ENCODE measurements at places on chromosomes 3 and 15.
A peak's percentile ranks its signal among the peaks of the same experiment; 100 is the strongest.

GRCh38 chr15:60480149-60480548, 1.2 kb upstream of the ICE2 start:
- DNase-seq, result no peak

DNA sequence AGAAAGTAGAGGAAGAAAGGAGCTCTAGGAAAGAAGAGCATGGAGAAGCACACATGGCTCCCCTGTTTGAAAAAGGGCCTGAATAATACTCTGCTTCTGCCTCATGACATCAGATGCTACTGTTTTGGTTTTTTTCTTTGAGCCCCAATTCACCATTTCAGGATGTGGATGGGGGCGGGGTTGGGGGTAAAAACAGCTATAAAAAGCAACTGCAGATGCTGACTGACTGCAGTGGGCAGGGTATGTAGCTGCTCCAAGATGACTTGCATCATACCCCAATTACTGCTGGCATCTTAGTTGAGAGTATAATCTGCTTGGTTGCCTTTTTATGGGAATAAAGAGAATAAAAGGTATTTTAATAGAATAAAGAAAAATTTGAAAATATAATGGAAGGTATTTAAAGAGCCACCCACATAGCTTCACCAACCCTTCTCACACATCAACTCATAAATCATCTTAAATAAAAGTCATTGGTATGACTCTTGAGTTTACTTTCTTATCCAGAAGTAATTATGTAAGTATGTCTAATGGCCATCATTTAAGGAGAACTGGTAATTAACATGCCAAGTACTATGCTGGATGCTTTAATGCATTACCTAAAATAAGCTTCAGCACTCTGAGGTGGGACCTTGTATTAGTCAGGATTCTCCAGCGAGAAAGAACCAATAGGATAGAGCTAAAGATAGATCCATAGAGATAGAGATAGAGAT, 36.4 kb upstream of the TMEM45A start:
- DNase-seq, result no peak

GRCh38 chr3:197736010-197736490, 654 bp downstream of the RUBCN start:
- DNase-seq, result peak; percentile 31

- no peak for DNase-seq
Observed at GRCh38 chr3:18841422-18842343, 306.6 kb upstream of the KCNH8 start.

GRCh38 chr3:197355713-197356112, 57.3 kb upstream of the DLG1 start:
- DNase-seq, result no peak

DNA sequence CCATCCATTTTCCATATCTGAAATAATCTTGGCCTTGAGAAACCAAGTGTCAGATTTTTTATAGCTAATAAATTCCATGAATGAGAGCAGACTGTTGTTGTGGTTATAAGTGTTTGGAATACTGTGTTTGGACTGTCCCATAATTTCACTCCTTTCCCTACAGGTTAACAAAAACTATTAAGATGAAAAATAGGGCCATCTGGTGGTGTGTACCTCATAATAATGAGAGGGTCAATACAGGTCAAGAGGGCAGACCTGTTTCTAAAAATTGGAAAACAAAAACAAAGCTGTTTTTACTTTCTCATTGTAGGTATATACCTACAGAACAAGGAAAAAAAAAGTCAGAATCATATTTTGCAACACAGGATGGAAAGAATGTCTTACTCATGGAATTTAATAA, 553.8 kb upstream of the SGO1 start:
- DNase-seq, result no peak

GRCh38 chr3:139653582-139653981, 24.2 kb downstream of the NMNAT3 start:
- DNase-seq, result no peak

GRCh38 chr3:187161556-187161955, 22.3 kb upstream of the RPL39L start:
- DNase-seq, result no peak

GRCh38 chr15:89419370-89419984, 76.9 kb downstream of the RHCG start:
- no peak for DNase-seq

GRCh38 chr3:51398595-51399310, 7.7 kb downstream of the RBM15B start:
- no peak for DNase-seq

DNA sequence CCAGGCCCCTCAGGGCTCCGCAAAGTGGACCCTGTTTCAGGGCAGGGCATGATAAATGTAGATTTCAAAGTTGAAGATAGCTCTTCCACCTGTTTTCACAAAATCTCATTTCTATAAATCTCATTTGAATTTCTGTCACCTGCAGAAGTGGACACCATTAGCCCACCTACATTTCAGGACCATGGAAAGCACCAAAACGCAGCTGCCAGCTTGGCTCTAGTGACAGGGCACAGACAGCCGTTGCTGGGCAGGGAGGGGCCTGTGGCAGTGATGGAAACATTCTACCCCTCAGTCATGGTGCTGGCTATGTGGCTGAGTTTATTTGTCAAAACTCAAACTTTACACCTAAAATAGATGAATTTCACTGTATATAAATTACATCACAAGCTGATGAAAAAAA, 40.4 kb downstream of the PRR23E start:
- no peak for DNase-seq

- no peak for DNase-seq
Observed at GRCh38 chr3:100117093-100117492, 2.8 kb upstream of the FILIP1L start.

- no peak for DNase-seq
Observed at GRCh38 chr3:81013360-81013759, 748.1 kb downstream of the GBE1 start.

DNA sequence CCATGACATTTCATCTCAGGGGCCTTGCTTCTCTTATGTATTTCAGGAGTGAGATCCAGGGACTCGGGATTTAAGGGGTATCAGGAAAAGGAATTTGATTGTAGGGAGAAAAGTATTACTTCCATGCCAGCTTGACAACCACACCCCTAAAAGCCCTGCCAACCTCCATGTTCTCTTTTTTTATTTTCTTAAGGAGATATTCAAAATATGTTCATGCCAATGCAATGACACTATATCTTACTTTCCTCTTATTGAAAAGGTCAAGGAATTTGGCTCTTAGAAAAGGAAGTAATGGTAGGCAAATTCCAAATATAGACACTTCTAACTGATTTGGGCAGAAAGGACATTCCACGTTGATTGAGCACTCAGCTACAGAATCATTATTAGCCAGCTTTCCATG, 407.5 kb upstream of the NECTIN3 start:
- no peak for DNase-seq

DNA sequence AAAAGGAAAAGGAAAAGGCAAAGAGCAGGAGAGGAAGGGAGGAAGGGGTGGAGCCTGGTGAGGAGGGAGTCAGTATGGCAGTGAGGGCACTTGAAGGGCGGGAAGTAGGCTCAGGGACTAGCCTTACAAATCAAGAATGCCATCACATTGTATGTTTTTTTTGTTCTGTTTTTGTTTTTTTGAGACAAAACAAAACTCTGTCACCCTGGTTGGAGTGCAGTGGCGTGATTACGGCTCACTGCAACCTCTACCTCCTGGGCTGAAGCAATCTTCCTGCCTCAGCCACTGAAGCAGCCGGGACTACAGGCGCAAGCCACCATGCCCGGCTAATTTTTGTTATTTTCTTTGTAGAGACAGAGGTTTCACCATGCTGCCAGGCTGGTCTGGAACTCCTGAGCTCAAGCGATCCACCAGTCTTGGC, 10.5 kb upstream of the PIK3CB start:
- no peak for DNase-seq

GRCh38 chr3:107452436-107452835, 70.3 kb upstream of the BBX start:
- DNase-seq, result no peak

GRCh38 chr3:121995161-121996137, 26.6 kb downstream of the ILDR1 start:
- DNase-seq, result peak; percentile 68

- DNase-seq, result no peak
Observed at GRCh38 chr3:101081999-101082398, 88.8 kb upstream of the ABI3BP start.

DNA sequence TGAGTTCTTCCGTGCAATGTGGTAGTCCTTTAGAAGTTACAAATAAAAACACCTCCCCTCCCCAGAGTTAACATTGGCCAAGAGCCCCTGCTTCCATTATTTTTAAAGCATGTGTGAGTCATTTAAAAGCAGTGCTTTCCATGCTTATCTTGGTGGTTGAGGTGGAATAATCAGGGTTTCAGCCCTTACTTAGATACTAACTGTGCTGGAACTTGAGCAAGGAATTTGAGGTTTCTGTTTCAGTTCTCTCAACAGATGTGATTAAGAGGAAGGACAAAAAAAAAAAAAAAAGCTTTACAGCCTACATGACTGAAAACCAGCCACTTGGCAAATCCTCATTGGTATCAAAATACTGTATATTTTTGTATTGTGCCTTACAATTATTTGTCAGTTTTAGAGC, 64.5 kb downstream of the CGNL1 start:
- no peak for DNase-seq

Measured in SW 1271 (cell line).